Activated T-cell treated with anti-CD3 and anti-CD28 coated beads for 4 hours (primary cell): ENCODE measurements at places on chromosomes 4 and X.

DNA sequence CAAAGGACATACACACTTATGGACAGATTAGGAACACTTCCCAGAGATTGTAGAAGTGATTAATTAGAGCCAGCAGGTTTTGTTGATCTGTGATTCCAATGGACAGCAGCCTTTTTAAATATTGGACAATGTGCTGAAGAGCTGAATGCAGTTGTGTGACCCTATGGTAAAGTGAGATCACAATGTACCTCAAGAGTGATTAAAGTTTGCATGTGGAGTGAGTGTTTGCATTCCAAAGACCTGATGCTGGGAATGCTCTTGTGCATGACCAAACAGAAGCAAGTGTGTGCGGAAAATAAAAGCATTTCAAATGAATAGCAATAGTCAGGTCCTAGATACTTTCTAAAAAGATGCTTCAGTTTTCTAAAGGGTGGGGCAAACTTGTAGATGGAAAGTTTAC is 154.1 kb downstream of the BANK1 start:
- DNase-seq: no peak

DNA sequence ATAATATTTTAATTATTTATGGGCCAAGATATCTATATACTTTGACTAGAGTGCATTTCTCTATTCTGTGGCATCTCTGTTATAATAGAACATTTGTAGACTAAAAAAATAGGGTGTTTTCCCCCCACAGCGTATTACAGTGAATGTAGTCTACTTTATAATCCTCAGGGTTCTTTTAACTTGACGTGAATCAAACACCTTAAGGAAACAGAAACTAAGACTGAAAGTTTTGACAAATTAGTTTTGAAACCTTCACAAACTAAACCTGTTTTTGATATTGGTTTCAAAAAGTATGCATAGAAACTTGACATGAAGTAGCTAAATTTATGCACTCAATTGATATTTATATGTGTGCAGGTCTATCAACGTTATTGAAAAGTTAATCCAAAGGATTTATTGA is 1963.1 kb upstream of the TENM3 start:
- no peak for DNase-seq

GRCh38 chrX:103248553-103248952 is 6.4 kb downstream of the TCEAL8 start:
- DNase-seq: no peak

GRCh38 chr4:17535906-17536305 is 20.9 kb downstream of the CLRN2 start:
- DNase-seq: no peak

DNA sequence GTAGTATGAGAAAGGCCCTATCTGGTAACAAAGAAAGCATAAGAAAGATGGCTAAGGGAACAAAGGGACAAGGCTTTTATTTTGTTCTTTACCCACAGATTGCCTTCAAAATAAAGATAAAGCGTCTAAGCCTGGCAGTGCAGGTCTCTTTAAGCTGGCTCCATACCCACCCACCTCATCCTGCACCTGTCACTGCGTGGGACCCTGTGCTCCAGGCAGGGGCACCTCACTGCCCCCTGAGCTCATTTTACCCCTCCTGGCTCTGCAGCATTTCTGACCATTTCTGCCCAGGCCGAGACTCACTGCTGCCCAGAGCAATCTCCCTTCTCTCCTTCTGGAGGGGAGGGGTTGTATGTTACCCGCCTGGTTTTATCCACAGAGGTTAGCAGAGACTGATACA is 1.7 kb upstream of the CYP4V2 start:
- no peak for DNase-seq

DNA sequence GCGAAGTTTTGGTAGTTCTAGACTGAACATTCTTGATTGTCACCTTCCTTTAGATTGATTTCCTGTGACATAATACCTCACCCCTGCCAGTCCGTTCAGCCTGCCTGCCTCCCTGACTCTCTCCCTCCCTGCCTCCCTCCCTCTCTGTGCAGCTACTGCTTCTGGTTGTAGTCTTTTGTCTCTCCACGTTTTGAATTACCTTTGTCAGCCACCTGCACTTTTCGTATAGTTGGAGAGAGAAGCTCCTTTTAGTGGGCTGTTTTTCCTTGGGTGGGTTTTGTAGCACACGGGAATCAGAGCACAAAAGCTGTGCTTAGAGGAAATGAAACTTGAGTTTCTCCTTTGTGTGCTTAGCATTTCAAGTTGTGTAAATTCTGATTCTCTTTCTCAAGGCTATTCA is 32.6 kb upstream of the MSMO1 start:
- no peak for DNase-seq

DNA sequence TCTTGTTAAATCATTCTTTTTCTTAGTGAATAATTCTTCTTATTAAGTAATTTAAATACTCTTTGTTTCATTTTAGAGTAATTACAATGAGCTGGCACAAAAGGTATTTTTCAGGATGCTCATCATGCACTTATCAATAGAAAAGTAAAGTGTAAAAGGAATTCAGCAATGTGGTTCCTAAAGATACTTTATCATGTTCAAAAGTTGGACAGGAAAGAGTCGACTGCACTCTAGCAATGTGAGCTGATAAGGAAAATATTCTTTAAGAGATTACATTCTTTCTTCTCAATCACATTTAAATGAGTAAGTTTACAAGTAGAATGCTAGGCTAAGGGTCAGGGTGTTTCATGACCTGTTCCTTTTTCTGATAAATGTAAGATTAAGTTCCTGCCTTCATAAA is 609.5 kb upstream of the FAM241A start:
- no peak for DNase-seq

- DNase-seq: no peak
These were observed 83.4 kb upstream of the MID1IP1 start for GRCh38 chrX:38717871-38718270.

- DNase-seq: no peak
These were observed at the start of gene POU4F2 for GRCh38 chr4:146638786-146639505. Gene POU4F2 (plus strand): TSS chr4:146638893. CDS start chr4:146639141, 248 bp downstream.

DNA sequence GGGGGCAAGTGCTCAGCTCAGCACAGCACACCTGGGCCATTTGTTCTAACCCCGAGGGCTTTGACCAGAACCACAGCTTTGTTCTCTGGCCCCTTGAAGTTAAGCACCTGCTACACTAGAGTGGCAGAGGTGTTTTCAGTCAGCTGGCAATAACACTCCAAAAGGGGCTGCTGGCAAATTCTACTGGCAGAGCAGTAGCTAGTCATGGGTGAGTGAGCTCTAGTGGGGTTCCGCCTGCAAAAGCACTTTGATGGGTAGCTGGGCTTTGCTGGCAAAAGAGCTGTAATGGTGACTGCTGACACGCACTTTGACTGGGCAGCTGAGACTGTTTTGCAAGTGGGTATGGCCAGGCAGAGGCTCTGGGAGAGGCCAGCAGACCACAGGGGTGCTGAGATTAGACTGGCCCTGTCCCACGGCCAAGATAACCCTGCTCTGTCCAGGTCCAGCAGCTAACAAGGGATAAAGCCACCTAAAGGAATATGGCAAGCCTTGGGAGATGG is 65.2 kb upstream of the TENT5D start:
- no peak for DNase-seq

DNA sequence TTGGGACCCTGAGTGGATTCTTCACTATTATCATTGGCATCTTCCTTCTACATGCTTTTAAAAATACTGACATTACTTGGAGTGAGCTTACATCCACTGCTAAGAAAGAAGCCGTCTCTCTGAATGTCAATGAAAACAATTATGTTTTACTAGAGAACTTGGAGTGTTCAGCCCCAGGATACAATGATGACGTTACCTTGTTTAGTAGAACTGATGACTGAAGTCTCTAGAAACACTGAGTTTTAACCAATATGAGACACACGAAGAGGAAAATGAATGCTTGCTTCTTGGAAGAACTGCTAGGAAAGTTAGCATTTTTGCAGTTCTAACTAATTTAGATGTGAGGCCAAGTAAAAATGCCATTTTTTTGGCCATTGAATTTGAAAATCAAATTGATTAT is 19.4 kb downstream of the NIPAL1 start:
- DNase-seq: no peak

GRCh38 chr4:174742561-174742960 is 86.5 kb downstream of the GLRA3 start:
- no peak for DNase-seq

DNA sequence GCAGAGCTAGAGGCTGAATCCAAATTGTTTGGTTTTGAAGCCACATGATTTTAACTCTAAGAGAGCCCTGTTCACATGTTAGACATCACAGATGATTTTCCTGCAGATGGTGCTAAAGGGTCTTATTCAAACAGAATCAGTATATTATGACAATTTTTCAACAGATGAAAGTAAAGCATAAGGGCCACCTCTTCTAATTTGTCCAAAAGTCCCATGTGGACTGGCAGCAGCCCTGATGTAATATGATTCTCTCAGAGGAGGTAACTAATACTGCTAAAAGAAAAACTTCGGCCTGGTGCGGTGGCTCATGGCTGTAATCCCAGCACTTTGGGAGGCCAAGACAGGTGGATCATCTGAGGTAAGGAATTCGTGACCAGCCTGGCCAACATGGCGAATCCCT is 26.0 kb upstream of the SETD7 start:
- no peak for DNase-seq

GRCh38 chr4:22762548-22762947 is 69.8 kb downstream of the GBA3 start:
- no peak for DNase-seq

DNA sequence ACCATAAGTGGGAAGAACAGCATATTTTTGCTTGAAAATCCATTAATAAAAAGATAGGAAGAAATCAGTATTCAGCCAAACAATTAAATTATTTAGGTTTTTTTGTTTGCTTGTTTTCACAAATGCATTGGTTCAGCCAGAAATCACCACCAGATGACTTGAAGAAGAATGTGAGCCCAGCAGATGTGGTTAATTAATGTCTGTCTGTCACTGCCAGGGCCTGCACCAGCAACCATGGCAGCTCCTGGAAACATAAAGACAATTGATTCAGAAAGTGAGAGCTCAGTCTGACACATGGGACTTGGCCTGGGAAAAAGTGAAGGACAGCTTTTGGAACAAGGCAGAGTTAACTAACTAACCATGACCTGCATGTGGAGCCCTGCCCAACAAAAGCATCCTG is 74.0 kb downstream of the MAOB start:
- DNase-seq: no peak

- DNase-seq: no peak
These were observed 21.9 kb downstream of the REELD1 start for GRCh38 chr4:146236216-146236615.

DNA sequence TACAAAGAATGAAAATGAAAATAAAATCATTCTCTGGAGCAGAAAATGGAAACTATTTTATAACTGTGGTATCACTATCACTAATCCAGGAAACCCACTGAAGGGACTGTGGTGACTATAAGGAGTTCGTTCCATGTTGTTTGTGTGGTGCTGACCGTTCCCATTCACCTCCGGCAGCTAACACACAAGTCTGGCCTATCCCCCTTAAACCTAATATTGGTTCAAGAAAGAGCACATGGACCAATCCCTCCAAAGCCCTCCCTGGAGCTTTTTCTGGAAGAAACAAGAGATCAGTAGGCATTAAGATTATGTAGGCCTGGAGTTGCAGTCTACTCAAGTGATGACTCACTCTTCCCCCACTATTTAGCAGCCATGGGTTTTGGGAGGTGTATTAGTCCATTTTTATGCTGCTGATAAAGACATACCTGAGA is 25.9 kb upstream of the FAM241A start:
- DNase-seq: no peak

DNA sequence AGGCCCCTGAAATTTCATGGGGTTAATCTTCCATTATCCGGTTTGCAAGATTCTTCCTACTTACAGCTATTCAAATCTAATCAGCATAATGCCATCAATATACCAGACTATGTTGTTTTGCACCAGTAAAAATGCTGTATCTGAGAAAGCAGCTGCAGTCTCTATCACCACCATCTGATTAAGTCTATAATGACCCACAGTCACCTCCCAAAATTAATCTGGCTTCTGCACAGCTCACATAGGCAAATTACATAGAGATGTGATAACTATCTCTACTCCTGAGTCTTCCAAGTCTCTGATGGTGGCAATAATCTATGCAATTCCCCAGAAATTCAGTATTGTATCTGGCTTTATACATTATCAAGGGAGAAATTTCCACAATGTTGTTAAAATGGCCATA is 113.2 kb downstream of the STPG2 start:
- no peak for DNase-seq

GRCh38 chrX:15939737-15940136 is 85.1 kb upstream of the AP1S2 start:
- no peak for DNase-seq

GRCh38 chrX:123753656-123754350 is 21.0 kb upstream of the THOC2 start:
- DNase-seq: no peak

DNA sequence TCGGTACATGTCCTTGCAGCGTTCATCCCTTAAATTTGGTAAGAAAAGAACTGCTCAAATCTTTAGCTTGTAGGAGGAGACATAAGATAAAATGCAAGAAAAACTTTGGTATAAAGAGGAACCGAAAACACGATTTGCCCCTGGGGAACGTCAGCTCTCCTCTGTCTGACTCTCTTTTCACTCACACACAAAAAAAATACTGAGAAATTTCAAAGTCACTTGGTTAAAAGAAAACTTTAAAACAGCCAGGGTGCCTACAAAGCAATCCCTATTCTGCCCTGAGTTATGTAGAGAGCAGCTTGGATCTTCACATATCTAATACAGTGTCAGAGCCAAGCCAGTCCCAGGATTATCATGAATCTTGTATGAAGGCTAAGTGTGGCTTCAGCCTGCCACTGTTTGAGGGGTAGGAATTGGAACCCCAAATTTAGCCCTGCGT is 248.5 kb upstream of the CXXC4 start:
- no peak for DNase-seq

DNA sequence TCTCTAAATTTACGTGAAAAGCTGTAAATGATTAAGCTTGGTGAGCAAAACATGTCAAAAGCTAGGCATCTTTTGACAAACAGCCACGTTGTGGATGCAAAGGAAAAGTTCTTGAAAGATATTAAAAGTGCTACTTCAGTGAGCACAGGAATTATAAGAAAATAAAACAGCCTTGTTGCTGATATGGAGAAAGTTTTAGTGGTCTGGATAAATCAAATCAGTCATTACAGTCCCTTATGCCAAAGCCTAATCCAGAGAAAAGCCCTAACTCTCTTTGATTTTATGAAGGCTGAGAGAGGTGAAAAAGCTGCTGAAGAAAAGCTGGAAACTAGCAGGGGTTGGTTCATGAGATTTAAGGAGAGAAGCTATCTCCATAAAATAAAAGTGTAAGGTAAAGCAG is 487.2 kb downstream of the CCSER1 start:
- no peak for DNase-seq

- no peak for DNase-seq
These were observed 704 bp downstream of the FAM3A start for GRCh38 chrX:154515090-154515965.

GRCh38 chrX:132491191-132491590 is 2.4 kb upstream of the MBNL3 start:
- DNase-seq: no peak
